Fibroblast of the conjunctiva (primary cell): ENCODE measurements at places on chromosomes 2 and 18.
A peak's percentile ranks its signal among the peaks of the same experiment; 100 is the strongest.

DNA sequence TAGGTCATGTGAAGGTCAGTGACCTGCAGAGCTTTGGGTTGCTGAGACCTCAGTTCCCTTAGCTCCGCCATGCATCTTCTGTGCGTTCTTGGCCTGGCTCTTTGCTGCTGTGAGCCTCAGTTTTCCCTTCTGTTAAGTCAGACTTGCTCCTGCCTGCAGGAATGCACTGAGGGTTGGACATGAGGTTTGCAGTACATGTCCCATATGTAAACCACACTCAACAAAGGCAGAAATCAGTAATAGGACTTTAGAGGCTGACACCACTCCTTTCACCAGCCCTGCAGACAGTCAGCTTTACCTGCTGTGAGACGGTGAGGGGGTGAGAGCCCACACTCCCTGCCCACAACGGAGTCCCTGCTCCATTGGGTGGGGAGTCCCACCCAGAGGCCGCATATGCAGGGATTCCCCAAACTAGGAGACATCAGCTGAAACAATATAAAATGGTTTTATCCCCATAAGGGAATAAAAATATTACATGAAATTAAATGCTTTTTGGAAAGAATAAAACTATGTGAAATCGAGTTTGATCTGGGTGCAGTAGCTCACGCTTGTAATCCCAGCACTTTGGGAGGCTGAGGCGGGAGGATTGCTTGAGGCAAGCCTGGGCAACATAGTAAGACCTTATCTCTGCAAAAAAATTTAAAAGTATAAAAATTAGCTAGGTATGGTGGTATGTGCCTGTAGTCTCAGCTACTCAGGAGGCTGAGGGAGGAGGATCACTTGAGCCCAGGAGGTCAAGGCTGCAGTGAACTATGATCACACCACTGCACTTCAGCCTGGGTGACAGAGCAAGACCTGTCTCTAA, 55.1 kb downstream of the MYO7B start:
- no peak for DNase-seq

DNA sequence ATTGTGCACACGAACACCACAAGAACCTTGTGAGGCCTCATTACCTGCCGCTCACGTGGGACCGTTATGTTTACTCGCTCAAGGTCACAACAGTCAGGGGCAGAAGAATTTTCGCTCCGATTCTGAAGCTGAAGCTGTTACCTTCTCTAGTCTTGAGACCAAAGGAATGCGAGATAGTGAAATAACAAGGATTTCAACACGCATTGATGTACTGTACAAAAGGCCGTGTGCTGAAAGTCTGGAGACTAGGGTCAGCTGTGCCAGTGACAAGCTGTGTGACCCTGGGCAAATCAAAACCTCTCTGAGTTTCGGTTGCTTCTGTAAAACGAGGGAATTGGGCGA, 583 bp downstream of the NEMP2 start:
- no peak for DNase-seq

GRCh38 chr18:10289251-10289650, 165.2 kb upstream of the APCDD1 start:
- no peak for DNase-seq

GRCh38 chr2:119702918-119703401, 24.0 kb downstream of the TMEM177 start:
- DNase-seq: peak; percentile 32

DNA sequence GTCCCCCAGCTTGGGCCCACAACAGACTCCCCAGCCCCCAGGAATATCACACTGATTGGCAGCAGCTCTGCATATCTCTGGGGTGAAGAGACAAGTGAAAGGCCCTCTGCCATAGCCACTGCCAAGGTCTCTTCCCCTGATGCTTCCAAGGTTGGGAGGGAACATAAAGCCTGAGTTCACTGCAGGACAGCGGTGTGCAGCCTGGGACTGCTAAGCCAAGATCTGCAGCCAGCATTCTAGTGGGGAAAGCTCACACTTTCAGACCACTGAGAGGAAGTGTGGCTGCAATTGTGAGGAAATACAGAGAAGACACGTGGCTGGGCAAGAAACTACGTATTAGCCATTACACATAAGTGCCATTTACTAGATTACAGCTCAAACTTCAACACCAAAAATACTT, 100.7 kb downstream of the MAIP1 start:
- no peak for DNase-seq

DNA sequence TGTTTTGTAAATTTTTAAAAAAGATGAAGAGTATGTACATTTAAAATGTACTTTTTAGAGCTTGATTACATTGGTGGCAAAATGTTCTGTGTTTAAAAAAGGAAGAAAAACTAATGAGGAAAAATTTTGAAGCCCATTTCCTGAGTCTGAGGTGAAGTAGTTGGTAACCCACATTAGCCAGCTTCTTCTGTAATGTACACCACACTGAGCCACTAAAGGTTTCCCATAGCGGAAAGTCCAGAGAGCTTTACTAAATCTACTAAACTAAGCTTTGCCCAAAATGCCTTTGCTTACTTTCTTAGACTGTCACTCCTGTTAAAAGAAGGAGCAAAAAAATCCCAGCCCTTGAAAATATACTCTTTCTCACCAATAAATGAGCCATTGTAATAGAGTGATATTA, 804.8 kb upstream of the ZEB2 start:
- no peak for DNase-seq

- no peak for DNase-seq
These were observed 94.9 kb upstream of the ITGA6 start for GRCh38 chr2:172332507-172332906.

DNA sequence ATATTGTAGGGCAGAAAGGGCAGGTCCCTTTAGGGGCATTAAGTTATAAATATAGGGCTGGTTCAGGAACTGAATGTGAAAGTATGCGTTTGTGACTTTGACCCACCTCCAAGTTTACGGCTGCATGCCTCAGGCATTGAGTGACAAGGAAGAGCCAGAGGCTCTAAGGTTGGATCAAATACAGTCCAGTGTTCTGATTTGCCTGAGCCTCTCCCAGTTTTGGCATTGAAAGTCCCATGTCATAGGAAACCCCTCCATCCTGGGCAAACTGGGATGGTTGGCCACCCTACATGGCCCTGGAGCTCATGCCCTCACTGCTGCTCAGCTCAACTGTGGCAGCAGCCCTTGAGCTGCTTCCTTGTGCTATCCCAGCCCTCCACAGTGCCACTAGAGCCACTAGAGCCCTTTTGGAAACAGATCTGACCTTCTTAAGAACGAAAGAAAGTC, 29.9 kb downstream of the HK2 start:
- DNase-seq: no peak

DNA sequence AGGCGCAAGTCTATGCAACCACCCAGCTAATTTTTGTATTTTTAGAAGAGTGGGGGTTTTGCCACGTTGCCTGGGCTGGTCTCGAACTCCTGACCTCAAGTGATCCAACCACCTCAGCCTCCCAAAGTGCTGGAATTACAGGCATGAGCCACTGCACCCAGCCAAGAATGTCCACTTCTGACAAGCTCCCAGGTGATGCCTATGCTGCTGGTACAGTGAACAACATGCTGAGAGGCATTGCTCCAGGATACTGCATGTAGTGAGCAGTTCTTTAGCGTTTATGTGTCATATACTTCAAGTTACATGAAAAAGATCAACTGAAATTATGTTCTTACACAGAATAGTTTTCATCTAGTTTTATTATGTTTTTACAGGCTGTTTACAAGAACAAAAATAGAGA, 17.2 kb upstream of the ELAC1 start:
- no peak for DNase-seq

- no peak for DNase-seq
These were observed 15.9 kb downstream of the KLHL41 start for GRCh38 chr2:169525434-169525833.

GRCh38 chr18:7072593-7072992, 45.0 kb downstream of the LAMA1 start:
- DNase-seq: no peak

- DNase-seq: no peak
These were observed 192.9 kb upstream of the POU3F3 start for GRCh38 chr2:104660991-104661390.

DNA sequence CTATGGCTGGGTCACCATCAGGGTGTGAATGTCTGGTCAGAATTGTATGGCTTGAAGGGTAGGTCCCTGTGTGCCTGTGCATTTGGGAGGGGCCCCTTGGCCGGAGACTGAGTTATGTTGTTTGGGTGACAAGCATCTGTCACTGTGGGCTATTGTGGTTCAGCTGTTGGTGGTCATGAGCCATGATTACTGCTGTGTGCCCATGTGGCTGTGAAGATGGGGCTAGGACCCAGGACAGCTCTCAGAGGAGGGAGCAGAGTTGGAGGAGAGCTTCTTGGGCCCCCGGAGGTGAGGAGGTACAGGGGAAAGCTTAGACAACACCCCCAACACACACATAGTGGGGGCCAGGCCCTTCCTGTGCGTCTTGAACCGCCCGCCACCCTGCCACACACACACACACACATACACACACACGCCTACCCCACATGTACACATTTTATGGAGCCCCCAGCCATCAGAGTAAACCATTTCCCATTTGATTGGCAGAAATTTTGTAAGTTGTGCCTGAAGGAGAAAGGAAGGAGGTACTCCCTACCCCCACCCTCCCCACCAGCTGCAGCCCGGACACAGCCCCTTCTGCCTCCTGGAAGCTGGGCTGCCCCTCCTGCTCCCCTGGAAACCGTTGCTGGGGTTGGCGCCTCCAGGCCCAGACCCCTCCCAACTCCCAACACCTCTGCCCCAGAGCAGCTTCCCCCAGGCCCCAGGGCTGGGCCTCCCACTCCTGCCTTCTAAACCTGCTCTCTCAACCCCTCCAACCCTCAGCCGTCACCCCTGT, 2.0 kb downstream of the GAREM2 start:
- no peak for DNase-seq
